K562 (cell line): ENCODE measurements at places on chromosomes 11 and 22.

DNA sequence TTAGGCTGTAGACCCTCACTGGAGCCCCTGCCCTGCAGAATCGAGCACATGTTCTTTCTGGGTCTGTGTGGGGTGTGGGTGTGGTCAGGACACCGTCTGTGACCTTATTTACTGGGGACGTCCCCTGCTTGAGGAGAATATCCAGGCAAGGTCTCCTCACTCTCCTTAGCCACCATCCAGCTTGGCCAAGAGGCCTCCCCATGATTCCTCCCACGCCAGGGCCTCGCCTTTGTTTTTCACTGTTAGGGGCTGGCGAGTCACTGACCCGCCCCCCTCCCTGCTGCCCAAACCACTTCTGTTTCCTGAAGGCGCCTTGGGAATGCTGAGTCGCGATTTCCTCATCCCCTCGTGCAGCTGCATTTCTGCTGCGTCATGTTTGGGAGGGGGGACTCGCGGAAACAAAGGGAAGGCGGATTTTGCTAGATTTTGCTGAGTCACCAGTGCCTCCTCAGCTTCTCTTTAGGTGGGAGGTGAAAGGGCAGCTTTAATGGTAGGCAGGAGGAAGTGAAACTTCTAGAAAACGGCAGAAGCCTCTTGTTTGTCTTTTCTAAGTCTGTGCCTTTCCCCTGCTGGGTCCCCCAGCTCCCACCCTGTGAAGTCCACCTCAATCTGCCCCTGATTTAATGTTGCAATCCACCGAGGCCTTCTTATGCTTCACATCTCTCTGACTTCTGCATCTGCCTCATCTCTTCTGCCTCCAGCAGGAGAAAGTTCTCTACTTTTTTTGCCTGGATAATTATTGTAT lies 4.0 kb upstream of the HMOX1 start:
- peak; percentile 87 for DNase-seq

- DNase-seq = no peak
Observed at GRCh38 chr11:12182302-12182675, 71.9 kb downstream of the MICAL2 start.

GRCh38 chr11:57370941-57371340 lies 10.0 kb downstream of the PRG3 start:
- DNase-seq = no peak

DNA sequence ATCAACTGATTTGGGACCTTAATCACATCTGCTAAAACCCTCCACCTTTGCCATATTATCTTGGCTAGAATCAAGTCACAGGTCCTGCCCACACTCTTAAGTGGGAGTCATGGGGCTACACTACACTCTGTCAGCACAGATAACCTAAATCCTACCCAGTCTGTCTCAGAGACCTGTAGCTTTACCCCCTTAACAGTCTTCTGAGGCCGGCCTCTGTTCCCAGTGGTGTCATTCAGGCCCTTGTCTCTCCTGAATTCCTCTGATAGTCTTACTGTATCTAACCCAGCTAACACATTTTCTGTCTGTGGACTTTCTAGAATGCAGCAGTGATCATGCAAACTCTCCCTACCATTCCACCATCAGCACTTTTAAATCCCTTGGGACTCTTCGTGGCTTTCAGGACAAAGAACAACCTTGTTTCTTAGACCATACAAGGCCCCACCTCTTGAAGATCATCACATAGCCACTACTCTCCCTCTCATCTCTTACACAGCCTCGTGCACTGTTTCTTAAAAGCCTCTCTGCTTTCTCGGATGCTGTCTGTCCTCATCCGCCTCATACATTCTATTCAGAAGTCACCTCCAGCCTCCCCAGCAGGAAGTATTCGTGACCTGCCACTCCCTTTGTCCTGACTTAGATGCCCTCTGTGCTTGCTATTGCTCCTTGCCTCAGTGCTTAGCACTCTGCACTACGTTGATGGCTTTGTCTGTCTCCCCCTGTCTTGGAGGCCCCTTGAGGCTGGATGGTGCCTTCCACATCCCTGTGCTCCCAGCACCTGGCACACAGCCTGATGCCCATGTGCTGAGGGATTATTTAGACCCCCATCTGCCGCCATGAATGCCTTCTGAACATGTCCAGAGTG lies 57.9 kb downstream of the PANX1 start:
- no peak for DNase-seq

DNA sequence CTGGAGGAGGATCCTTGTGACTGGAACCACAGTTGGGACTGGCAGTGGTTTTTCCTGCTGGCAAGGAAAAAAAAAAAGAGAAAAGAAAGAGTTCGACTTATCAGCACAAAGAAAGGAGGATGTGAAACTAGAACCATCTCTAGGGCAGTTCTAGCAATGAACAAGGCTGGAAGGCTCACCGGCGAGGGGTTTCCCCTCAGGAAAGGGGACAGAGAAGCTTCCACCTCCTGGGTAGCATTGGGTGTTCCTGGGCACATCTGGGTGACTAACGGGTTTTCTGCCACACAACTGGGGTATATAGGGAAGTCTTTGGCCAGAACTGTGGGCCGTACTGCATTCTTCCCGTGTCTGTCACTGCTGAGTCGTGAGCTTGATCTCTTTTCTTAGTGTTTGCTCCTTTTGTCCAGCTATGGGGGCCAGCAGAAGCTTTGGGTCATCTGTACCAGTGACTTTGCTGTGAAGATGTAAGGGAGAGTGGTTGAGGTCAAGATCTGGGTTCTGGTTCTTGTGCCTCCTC lies 109.4 kb upstream of the OR4B1 start:
- no peak for DNase-seq

GRCh38 chr11:83070044-83070701 lies 1.5 kb downstream of the RAB30 start:
- DNase-seq = peak; percentile 23

DNA sequence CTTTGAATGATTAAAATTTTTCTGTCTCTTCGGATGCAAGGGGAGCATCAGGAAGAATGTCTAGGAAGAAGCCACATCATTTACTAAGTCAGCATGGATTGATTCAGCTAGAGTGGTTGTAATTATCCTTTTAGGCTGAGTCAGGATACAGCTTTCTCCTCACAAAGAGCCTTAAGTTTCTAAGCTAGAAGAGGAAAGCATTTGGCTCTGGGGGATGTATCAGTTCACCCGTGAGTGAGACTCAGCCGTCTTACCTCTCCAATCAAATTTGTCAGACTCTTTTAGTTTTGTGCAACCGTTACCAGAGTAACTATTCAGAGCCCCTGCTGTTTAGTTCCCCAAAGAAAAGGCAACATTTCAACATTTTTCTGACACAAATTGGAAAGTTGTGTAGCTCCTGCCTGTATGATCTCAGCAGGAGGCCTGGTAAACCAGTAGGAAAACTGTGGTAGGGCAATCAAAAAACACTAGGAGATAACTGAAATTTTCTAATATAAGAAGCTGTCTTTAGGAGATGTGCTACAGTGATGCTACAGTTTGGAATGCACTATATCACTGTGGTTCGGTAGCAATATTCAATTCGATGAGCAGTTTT lies 432.4 kb upstream of the LUZP2 start:
- no peak for DNase-seq

DNA sequence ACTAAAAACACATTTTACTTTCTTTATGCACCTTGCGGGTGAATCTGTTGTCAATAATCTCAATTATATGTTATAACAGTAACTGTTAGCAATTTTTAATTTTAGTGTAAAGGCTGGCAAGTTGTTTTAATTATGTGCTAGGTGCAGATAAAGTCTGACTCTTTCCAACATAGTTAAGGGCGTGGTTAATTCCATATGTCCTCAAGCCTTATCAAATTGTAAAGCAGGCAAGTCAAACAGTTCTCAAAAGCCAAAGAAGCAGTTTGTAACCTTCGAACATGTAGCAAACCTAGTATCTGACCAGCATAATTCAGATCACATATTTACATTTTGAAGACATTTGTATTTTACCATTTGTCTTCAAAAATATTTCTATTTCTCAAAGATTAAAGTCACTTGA lies 29.2 kb downstream of the METTL15 start:
- DNase-seq = no peak

DNA sequence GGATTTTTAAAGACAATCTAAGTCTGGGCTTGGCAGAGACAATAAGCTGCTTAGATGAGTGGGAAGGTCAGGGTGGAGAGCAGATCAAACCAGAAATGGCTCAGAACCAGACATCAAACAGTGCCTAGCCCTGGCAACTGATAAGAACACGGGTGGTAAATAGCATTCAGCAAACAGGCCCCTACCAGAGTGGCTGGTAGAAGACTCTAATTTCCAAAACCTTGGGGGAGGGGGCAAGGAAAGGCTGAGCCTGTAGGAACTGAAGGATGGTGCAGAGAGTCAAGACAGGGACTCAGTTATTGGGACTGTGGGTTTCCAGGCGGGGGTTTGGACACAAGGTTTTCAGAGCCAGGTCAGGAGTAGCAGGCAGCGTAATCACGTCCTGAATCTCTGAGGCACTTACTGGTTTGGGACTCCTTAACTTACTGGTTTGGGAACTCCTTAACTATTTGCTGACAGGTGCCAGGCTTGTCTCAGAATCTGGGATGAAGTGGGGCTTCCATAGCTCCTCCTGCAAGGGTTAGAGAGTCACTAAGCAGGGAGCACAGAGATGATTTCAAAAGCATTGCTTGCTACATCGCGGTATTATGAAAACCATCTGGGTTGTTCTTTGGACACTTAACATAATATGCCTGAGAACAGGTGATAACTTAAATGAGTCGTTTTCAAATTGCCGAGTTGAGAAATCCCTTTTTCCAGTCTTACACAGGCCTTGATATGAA lies 5.7 kb upstream of the ABTB2 start:
- no peak for DNase-seq
